HCT116 (cell line): ENCODE measurements at places on chromosomes 7 and 10. TPM values are rescaled to one million over a fixed set of nuclear protein-coding genes. Genes with fewer than 3 reads are reported as not detected.

NME8 gene
- not detected for total RNA-seq

DNA sequence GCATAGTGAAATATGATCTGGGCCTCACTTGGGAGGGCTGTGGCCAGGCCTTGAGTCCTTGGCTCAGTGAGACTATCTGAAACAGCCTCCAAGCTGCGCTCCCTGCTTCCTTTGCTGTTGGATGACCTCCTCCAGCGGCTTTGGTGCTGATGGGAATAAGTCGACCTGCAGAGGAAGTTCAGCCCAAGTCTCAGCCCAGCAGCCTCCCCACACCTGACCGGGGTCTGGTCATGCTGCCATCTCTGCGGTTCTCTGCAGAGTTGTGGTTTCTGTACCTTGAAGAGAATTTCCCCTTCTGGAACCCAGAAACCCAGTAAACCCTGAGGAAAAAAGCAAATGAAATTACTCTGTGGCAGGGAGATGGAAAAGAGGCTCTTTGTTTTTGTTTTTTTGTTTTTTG is 4.6 kb upstream of the RBAK start:
- no peak overlapping the region for H3K4me3 ChIP-seq
- no peak for DNase-seq
- no peaks in the 10 kb centered on the region for H3K36me3 ChIP-seq
- no peak overlapping the region for H3K27ac ChIP-seq
- H3K4me1 ChIP-seq = peaks cover 4% of the 10 kb centered on the region

- H3K27ac ChIP-seq = no peak within 1 kb of the TSS
- H3K4me3 ChIP-seq = no peak within 1 kb of the TSS
- peaks cover 20% of the 10 kb centered on the region for H3K27me3 ChIP-seq
- peaks cover 8% of the 10 kb centered on the region for H3K4me1 ChIP-seq
Observed at GRCh38 chr7:76201732-76202665, at the start of gene SRRM3. Gene SRRM3 (plus strand): TSS chr7:76201896. CDS start chr7:76235067, 33,171 bp downstream.

DNA sequence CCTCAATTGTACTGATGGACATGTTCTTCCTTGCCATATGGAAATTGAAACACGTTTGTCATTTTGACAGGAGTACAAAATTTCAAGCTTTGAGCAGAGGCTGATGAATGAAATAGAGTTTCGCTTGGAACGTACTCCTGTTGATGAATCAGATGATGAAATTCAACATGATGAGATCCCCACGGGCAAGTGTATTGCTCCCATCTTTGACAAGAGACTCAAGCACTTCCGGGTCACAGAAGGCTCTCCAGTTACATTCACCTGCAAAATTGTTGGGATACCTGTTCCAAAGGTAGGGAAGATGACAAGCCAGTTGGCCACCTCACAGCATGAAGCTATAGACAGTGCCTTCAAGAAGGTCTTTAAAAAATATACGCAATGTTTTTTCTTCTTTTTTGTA is 43.1 kb downstream of the ATOH7 start:
- no peak overlapping the region for H3K27ac ChIP-seq
- no peak for DNase-seq
- no peak overlapping the region for H3K4me3 ChIP-seq
- H3K36me3 ChIP-seq = no peaks in the 10 kb centered on the region
- no peaks in the 10 kb centered on the region for H3K27me3 ChIP-seq

DNA sequence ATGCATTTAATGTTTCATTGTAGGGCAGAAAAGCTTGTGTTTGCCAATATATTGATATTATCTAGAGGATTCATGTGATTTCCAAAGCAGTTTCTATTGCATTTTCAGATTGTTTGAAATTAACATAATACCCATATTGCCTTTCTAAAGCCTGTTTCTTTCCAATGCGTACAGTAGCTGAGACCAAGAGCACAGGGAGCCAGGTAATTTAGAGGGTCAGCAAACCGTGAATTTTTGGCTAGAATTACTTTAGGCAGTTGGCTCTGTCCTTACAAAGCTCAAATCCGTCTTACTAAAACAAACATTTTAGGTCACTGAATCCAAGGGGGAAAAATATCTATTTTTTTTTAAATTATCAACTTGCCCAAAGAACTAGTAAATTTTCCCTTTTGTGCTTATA is 604.9 kb upstream of the ADARB2 start:
- H3K27me3 ChIP-seq = no peaks in the 10 kb centered on the region
- DNase-seq = no peak
- H3K27ac ChIP-seq = no peak overlapping the region
- H3K4me1 ChIP-seq = no peaks in the 10 kb centered on the region
- no peaks in the 10 kb centered on the region for H3K36me3 ChIP-seq
- no peak overlapping the region for H3K4me3 ChIP-seq

- H3K27me3 ChIP-seq = no peaks in the 10 kb centered on the region
- H3K27ac ChIP-seq = no peak overlapping the region
- no peaks in the 10 kb centered on the region for H3K36me3 ChIP-seq
- H3K4me3 ChIP-seq = no peak overlapping the region
- no peaks in the 10 kb centered on the region for H3K4me1 ChIP-seq
- DNase-seq = no peak
Observed at GRCh38 chr10:84407388-84408049, 79.1 kb downstream of the CCSER2 start.

DNA sequence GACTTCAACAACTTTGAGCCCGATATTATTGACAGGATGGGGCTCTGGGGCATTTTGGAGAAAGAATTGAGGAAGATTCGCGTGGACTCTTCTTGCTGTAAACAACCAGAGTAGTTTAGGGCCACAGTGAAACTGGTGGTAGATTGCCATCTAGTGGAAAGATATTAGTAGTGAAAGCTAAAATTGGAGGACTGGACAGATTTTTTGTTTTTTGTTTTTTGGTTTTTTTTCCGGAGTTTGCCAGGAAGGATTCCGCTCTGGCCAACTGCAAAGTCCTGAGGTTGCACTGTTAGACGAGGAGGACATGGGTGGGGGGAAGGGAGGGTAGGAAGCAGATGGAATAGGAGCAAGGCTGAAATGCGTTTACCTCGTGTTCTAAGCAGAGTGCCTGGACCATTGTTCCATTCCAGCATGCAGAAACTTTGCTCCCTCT is 11.7 kb downstream of the NOBOX start:
- H3K27ac ChIP-seq = no peak overlapping the region
- peak; percentile 54 for DNase-seq
- H3K27me3 ChIP-seq = no peaks in the 10 kb centered on the region
- H3K36me3 ChIP-seq = no peaks in the 10 kb centered on the region

DNA sequence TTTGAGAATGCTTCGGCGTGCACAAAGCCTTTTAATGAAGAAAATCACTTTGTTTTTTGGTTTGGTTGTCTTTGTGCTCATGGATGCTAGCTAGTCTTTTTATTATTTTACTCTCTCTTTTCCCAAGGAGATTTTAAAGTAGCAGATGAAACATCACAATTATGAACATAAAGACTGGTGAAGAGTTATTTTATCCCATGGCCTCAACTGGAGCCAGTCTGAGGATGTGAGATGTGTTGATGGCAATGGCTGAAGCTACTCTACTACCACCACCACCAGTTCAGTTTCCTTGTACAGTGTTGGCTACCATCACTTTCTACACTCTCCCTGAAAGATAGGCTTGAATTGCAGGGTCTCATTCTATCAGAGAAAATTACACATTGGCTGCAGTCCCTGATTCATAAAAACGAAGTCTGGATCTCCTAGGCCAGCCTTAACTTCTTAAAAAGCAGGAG is 494 bp upstream of the HERC4 start:
- H3K4me3 ChIP-seq = no peak overlapping the region; the same call in 1 of the 2 replicates
- peak overlapping the region; percentile 2; the same call in 1 of the 2 replicates for H3K27ac ChIP-seq
- peaks cover 4% of the 10 kb centered on the region; the same call in 1 of the 2 replicates for H3K36me3 ChIP-seq
- DNase-seq = no peak
- peaks cover 17% of the 10 kb centered on the region for H3K4me1 ChIP-seq

- no peaks in the 10 kb centered on the region for H3K4me1 ChIP-seq
- no peaks in the 10 kb centered on the region for H3K27me3 ChIP-seq
- no peaks in the 10 kb centered on the region for H3K36me3 ChIP-seq
- no peak for DNase-seq
Observed at GRCh38 chr10:34237898-34238455, 577.1 kb downstream of the PARD3 start.

DPYSL4 gene
- total RNA-seq = 5.4 TPM

NACAD gene
- total RNA-seq = 0.05 TPM

GRCh38 chr10:101525848-101526247 is 62.2 kb downstream of the POLL start:
- no peak overlapping the region for H3K4me3 ChIP-seq
- no peaks in the 10 kb centered on the region for H3K36me3 ChIP-seq
- H3K4me1 ChIP-seq = no peaks in the 10 kb centered on the region

DNA sequence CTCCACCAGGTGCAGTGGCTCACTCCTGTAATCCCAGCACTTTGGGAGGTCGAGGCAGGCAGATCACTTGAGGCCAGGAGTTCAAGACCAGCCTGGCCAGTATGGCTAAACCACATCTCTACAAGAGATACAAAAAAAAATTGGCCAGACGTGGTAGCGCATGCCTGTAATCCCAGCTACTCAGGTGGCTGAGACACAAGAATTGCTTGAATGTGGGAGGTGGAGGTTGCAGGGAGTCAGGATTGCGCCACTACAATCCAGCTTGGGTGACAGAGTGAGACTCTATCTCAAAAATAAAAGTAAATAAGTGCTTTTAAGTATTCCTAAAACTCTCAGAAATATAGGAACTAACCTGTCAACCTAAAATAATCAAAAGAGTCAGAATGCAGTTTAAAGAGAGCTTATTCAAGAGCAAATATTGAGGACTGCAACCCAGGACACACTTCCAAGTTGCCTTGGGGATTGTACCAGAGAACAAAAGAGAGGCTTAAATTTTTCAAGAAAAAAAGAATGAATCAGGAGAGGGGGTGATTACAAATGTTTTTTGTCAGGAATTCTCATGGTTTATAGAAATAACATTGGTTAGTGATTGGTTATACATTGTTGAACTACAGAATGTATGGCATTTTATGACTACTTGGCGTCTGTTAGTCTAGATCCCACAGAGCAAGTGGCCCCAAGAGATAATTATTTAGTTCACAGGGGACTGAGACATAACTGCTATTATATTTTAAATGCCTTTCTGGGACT is 33.2 kb upstream of the PPP1R9A start:
- DNase-seq = no peak
- H3K27me3 ChIP-seq = no peaks in the 10 kb centered on the region
- H3K4me3 ChIP-seq = no peak overlapping the region
- no peak overlapping the region for H3K27ac ChIP-seq

CNTNAP2 gene
- total RNA-seq = 0.37 TPM

GRCh38 chr7:371119-371778 is 81.3 kb downstream of the FOXL3 start:
- H3K4me3 ChIP-seq = no peak overlapping the region
- H3K27me3 ChIP-seq = peaks cover 4% of the 10 kb centered on the region; the same call in 1 of the 2 replicates
- H3K4me1 ChIP-seq = no peaks in the 10 kb centered on the region
- no peaks in the 10 kb centered on the region for H3K36me3 ChIP-seq
- no peak for DNase-seq
